ENCODE measurements at places on chromosomes 16 and 17. TPM values are rescaled to one million over a fixed set of nuclear protein-coding genes. Genes with fewer than 3 reads are reported as not detected.
A peak's percentile ranks its signal among the peaks of the same experiment; 100 is the strongest.

GRCh38 chr17:14918540-14918939 lies 346.6 kb downstream of the PMP22 start:
- DNase-seq: no peak

DNA sequence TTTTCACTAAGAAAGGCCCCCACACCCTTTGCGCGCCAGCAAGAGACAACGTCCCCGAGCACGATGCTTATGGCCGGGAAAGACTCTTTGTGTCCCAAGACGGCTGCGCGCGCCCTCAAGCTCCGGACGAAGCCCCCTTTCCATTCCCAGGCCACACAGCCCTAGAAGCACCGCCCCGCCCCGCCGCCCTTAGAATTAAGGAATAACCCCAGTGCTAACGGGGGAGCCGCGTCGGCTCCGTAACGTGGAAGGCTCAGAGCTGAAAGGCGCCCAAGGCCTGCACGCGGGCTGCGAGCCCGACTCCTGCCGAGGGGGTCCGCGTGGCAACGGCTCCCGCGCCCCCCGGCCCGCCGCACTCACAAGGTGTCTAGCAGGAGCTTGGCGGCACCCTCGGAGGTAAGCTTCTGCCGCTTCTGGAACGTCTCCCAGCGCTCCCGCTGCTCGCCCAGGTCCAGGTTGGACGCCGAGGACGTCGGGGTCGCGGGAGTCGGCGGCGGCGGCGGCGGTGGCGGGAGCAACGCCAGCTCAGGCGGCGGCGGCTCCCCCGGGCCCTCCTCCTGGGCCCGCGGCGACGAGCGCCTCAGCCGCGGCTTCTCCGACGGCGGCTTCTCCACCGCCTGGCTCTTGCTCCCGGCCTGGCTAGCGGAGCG lies 477 bp downstream of the CENPV start:
- no peak for DNase-seq

GRCh38 chr17:18041776-18042175 lies 2.6 kb downstream of the GID4 start:
- DNase-seq: no peak

DNA sequence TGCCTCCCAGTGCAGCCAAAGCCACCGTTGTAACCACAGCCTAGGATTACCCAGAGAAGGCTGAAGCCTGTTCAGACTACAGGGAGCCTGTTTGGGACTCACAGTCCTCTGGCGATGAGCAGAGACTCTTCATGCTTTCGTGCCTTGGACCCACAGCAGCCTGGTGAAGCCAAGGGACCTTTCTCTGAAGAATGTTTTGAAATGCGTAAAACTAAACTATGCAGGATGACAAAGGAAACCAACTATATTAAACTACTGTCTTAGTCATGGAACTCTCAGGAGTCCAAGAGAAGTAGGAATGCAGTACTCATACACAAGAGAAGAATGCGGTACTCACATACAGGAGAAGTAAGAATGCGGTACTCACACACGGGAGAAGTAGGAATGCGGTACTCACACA lies 20.9 kb downstream of the ABR start:
- DNase-seq: no peak

Gene ARHGDIG
- 52.0 TPM for total RNA-seq

DNA sequence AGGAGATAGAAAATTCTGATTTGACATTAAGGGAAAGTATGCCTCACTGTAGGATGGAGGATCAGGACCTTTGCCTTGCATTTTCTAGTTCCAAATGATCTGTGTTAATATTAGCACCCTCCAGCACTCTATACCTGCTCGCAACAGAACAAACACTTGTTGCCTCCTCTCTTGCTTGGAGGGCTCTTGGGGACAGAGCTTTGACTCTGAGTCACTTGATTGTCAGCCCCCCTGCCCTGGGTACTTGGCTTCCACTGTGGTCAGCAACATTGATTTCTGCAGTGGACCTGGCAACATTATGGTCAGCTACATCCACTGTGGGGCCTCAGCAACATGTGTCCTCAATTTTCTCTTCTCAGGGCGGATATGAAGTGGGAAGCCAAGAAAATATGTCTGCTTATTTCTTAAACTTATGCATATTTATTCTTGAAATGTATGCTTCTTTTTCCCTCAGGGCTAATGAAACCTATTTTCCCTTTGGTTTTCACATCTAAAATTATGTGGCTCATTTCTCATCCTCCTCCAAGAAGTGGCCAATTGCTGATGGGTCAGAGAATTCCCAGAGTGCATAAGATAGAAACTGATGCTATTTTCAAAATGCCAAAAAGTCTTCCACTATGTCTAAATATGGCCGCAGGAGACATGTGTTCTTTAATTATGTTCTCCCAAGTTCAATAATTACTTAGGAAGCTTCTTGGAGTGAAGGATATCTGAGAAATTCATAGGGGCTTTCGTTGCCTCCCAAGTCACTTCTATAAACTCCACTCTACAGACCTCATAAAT lies 94.6 kb upstream of the SMIM36 start:
- DNase-seq: no peak

- DNase-seq: no peak
Measured at GRCh38 chr17:77783991-77784820, 174.3 kb upstream of the TNRC6C start.

GRCh38 chr17:67386965-67387551 lies 10.0 kb downstream of the PITPNC1 start:
- DNase-seq: peak; percentile 92

Gene CIBAR2
- not detected for total RNA-seq

Gene DOC2B
- total RNA-seq: 0.97 TPM

Gene RSPRY1
- 20.7 TPM for total RNA-seq

Gene CEP20
- total RNA-seq: 19.2 TPM

Gene TAC4
- not detected for total RNA-seq

DNA sequence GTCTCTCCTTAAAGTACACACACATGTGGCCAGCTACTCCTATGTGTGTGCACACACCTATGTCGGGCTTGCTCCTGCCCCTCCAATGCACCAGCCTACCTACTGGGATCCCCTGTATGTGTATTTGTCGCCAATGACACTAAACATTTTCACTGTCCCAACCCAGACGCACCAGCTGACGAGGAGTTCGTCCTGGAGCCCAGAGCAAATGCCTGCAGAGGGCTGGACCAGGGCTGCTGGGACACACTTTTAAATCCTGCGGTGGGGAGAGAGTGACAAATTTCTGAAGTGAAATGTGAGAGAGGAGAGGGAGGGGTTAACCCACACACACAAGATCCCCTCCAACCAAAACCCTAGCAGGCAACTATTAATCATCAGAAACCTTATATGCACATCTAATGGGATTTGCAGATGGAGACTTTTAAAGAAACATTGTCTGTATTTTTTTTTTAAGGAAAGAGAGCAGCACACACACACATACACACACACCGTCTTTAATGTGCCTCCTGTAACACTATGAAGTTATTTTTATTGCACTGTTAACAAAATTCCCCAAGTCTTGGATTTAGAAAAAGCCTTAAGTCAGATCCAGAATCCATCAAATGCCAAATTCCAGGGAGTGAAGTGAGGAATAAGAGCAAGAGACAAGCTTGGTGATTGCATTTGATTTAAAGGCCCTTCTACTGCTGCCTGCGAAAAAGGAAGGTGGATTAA lies at the start of gene MEOX1:
Gene MEOX1 (minus strand): TSS at position 224 of the 714 bp plus-strand sequence. CDS start 388 bp downstream, outside the sequence.
- DNase-seq: no peak

DNA sequence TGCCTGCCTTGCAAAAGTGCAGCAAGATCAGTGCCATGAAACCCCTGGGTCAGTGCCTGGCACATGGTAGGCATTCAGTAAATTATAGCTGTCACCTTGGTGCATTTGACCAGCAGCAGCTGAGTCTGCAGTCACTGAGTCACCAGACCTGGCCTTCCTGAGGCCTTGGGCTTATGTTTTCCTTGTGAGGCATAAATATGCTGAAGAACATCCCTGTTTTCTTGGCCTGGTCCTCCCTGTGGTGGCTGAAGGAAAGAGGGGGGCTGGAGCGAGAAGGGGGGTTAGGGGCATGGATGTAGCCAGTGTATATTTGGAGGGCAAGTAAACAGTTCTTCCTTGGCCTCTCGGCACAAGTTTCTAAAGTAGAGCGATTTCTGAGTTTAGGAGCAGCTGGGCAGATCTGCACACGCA lies 26.5 kb downstream of the EPN2 start:
- no peak for DNase-seq

- DNase-seq: no peak
Measured at GRCh38 chr16:70592106-70592571, 54.2 kb upstream of the IL34 start.

DNA sequence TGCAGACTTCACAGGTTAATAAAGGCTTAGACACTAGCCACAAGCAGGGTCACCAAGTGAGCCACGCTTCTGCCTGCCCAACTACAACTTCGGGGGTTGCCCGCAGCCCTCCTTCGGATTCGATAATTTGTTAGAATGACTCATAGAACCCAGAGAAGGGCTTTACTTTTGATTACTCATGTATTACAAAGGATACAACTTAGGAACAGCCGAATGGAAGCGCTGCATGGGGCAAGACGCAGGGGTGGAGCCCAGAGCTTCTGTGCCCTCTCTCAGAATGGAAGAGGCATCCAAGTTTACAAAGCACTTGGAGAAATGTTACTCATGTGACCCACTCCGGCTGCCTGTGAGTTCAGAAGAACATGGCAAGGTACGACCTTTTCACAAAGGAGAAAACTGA lies 7.5 kb upstream of the CDH5 start:
- DNase-seq: no peak

Gene TRPV3
- 2.1 TPM for total RNA-seq

Gene VTN
- not detected for total RNA-seq

Gene TSPOAP1
- total RNA-seq: 0.86 TPM

DNA sequence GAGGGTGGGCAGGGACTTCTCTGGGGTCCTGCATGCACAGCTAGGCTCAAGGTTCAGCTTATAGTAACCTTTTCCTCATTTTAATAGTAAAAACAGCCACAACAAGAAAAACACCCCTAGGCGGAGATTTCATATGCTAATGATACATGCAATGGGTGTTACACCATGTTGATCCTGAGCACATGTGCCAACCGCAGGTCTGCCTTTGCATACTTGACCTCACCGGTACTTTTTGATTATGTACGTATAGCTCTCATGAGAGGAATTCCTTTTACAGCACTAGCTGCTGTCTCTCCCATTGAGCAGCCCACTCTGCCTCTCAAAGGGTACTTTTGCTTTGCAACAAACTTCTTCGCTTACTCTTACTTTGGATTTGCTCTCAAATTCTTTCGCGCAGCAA lies 1.9 kb downstream of the KRTAP4-8 start:
- DNase-seq: no peak

GRCh38 chr17:62882878-62883277 lies 74.8 kb upstream of the MARCHF10 start:
- DNase-seq: no peak

DNA sequence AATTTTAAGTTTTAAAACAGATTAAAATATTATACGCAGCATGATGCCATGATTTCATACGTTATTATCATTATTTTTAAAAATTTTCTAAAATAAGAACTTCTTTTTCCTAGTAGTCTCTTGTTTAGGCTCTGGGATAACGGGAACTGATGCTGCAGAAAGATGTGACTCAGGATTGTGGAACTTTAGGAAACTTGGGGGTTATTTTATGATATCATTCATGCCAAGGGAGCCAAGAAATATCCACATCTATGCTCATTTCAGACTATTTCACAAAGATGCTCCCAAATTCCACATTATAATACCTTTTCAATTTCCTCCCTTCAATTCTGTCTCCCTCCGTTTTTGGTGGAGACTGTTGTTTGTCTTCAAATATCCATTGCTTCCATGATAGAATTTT lies 236.4 kb downstream of the HS3ST3A1 start:
- no peak for DNase-seq

Gene TVP23A
- not detected for total RNA-seq

Gene TBC1D3
- not detected for total RNA-seq

GRCh38 chr17:82126556-82127314 lies 28.7 kb upstream of the FASN start:
- DNase-seq: no peak

Gene CD300E
- not detected for total RNA-seq

- DNase-seq: peak; percentile 5
Measured at GRCh38 chr16:47424846-47425245, 36.0 kb downstream of the ITFG1 start.

DNA sequence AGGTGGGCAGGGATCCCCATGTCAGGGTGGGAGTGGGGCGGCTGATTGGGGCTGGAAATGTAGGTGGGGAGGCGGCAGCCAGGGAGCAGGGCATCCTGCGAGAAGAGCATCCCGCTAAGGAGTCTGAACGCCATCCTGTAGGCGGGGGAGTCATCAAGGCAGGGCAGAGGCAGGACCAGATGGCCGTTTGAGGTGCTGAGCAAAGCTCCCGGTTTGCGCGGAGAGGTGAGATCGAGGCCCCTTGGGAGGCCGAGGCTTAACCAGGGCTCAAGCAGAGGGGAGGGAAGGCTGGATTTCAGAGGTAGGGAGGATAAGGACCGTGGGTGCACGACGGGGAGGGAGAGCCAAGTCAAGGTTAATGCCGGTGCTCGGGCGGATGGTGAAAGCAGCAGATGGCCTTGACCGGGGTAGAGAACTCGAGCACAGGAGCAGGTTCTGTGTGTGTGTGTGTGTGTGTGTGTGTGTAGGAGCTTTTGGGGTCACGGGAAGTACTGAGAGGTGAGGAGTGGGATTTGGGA lies 472 bp upstream of the NME2 start:
- no peak for DNase-seq

Gene SOX15
- total RNA-seq: 0.70 TPM

GRCh38 chr16:73558219-73558618 lies 510.3 kb upstream of the ZFHX3 start:
- DNase-seq: no peak

DNA sequence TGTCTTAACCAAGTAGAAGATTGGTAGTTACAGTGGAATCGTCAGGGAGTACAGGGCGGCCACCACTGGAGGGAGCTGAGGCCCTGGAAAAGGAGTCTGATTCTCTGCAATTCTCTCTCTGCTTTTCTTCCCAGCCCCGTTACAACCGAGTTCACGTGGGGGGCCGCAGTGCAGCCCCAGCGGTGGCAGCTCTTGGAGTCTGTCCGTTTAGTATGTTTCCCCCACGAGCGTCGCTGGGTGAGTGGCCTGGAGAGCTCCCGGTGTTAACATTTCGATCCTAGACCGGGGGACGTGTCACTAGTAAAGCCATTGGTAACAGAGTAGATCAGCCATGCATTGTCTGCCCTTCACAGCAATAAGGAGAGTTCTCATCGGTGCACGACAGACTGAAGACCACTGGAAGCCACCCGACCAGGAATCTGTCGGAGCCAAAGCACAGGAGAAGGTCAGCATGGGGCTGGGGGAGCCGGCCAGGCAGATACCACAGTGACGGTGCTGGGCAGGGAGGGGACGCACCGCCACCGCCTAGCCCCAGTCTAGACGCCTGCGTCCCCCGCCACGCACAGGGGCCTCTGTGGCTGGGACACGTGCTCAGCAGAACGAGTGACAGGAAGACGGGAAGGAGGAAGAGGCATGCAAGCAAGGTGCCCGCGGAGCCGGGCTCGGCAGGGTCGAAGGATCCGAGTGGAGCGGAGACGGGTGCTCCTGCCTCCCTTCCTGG lies 15.7 kb downstream of the SLC16A3 start:
- no peak for DNase-seq
